ENCODE measurements at places on chromosomes 16 and 17.

- DNase-seq: no peak
Measured at GRCh38 chr17:68302066-68302564, 10.8 kb downstream of the ARSG start.

DNA sequence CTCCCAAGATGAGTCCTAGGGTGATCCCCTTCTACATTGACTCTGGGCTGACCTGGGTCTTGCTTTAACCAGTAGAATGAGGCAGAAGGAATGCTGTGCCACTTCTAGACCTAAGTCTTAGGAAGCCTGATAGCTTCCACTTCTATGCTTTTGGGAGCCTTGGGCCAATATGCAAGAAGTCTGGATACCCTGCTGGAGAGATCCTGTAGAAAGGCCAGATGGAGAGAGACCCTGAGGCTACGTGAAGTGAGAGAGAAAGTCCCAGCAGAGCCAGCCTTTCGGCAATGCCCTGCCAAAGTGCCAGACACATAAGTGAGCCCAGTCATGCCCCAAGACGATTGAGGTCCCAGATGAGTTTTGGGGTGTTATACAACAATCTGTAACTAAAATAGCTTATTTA, 1.7 kb downstream of the KRT222 start:
- DNase-seq: no peak

- no peak for DNase-seq
Measured at GRCh38 chr17:50949128-50949988, 83.2 kb upstream of the TOB1 start.

GRCh38 chr16:58628845-58629732, 537 bp downstream of the CNOT1 start:
- peak; percentile 72 for DNase-seq

DNA sequence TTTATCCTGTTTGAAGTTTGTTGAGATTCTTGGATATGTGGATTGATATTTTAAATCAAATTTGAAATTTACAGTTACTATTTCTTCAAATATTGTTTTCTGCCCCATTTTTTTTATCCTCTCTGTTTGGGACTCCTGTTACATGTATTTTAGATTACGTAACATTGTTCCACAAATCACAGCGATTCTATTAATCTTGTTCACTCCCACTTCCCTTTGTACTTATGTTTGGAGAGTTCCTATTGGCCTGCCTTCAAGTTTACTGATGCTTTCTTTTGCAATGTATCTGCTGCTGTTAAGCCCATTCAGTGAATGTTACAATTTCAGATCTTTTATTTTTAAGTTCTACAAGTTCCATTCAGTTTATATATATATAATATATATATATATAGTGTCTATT, 288.3 kb upstream of the TNRC6C start:
- no peak for DNase-seq

GRCh38 chr17:45006927-45007461, 38.9 kb upstream of the C1QL1 start:
- no peak for DNase-seq

GRCh38 chr17:58210922-58211321, 8.1 kb downstream of the MKS1 start:
- no peak for DNase-seq

- DNase-seq: no peak
Measured at GRCh38 chr16:85777583-85778310, 21.6 kb downstream of the EMC8 start.

DNA sequence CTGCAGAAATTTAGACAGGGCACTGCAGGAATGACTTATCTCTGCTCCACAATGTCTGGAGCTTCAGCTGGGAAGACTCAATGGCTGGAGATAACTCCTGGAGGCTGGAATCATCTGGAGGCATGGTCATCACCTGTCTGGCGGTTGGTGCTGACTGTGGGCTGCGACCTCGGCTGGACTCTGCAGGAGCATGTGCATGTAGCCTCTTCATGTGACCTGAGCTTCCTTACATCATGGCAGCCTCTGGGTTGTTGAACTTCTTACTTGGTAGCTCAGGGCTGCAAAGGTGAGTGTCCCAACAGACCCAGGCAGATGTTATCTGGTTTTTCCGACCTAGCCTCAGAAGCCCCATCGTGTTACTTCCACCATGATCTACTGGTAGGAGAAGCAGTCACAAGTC, 188.2 kb upstream of the RPL38 start:
- DNase-seq: no peak

DNA sequence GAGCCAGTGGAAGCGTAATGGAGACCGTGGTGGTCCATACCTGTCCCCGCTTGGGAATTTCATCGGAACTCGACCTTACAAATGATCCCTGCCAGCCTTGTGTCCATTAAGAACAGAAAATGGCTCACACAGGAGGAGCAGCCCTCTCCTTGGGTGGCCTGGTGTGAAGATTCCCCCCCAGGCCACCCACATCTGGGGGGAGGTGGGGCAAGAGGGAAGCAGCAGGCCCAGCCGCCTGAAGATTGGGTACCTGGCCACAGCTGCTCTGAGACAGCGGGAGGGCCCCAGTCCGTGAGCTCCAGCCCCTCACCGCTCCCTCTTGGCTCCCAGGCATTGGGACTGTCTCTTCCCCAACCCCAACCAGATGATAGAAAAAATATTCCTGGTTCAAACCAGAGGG, 277.8 kb upstream of the FOXF1 start:
- DNase-seq: no peak

DNA sequence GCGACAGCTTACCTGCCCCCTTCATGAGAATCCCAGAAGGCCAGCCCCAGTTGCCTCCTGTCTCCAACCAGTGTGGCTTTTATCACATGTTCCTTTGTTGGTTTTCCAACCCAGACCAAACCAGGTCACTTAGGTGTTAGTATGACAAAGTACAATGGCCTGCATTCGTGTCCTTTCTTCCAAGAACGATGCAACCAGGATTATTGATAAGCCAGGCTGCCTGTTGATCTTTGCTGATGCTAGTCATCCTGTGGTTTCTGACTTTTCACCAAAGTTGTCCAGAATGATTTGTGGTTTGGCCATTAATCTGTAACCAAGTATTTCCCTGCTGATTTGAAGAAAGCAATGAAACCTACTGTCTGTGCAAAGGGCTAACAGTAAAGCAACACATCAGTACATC, 191.4 kb downstream of the CYLD start:
- no peak for DNase-seq

DNA sequence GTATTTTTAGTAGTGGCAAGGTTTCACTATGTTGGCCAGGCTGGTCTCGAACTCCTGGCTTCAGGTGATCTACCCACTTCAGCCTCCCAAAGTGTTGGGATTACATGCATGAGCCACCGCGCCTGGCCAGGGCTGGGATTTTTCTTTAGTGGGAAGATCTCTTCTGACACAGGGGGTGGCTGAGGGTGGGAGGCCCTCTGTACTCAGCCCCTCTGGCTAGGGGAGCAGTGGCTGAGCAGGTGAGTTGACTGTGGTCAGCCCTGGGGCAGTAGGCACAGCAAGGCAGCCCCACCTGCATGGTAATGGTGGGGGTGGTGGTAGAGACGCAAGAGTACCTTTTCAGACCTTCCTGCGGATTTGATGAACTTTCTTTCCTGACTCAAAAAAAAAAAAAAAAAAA, 12.3 kb upstream of the GPRC5B start:
- DNase-seq: no peak

GRCh38 chr16:84368308-84368996, at the start of gene ATP2C2:
ATP2C2 (plus strand) TSS chr16:84368538; CDS start chr16:84368616, 78 bp downstream.
- DNase-seq: no peak

DNA sequence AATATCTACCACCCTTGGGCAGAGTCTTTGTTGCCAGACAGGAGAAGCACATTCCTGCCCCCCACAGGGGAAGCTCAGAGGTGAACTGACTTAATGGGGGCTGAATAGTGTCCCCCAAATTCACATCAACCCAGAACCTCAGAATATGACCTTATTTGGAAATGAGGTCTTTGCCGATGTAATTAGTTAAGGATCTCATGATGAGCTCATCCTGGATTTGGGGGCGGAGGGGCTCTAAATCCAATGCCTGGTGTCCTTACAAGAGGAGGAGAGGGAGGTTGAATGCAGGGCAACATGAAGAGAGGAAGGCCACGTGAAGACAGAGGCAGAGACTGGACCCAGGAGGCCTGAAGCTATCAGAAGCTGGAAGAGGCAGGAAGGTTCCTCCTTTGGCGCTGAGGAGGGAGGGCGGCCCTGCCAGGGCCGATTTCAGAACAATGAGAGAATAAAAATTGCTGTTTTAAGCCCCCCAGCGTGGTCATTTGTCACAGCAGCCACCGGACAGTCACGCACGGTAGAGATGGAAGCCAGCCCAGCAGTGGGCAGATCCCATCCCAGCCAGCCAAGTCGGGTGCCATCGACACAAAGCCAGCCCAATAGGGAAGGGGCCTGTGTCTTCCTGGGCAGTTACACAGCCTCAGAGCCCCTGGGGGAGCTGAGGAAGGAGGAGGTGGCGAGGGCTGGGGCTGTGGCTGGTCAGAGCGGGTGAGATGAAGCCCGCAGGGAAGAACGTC, 21.3 kb downstream of the C16orf74 start:
- no peak for DNase-seq
